ENCODE measurements at places on chromosomes 12 and 14. TPM values are rescaled to one million over a fixed set of nuclear protein-coding genes. Genes with fewer than 3 reads are reported as not detected.

DNA sequence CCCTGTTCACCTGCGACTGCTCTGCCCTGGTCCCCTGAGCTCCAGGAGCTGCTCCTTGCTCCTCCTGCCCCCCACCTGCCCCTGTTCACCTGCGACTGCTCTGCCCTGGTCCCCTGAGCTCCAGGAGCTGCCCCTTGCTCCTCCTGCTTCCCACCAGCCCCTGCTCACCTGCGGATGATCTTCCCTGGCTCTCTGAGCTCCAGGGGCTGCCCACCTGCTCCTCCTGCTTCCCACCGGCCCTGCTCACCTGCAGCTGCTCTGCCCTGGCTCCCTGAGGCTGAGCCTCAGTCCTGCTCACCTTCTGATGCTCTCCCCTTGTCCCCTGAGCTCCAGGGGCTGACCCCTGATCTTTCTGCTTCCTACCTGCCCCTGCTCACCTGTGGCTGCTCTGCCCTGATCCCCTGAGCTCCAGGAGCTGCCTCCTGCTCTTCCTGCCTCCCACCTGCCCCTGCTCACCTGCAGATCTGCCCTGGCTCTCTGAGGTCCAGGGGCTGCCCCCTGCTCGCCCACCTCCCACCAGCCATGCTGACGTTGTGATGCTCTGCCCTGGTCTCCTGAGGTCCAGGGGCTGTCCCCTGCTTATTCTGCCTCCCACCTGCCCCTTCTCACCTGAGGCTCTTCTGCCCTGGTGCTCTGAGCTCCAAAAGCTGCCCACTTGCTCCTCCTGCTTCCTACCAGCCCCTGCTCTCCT lies 219.2 kb downstream of the TMEM121 start:
- no peak for DNase-seq

ATN1 gene
- total RNA-seq: 41.5 TPM

GRCh38 chr12:21580748-21581516 lies 23.7 kb downstream of the GYS2 start:
- no peak for DNase-seq

JAG2 gene
- total RNA-seq: 57.1 TPM

DNA sequence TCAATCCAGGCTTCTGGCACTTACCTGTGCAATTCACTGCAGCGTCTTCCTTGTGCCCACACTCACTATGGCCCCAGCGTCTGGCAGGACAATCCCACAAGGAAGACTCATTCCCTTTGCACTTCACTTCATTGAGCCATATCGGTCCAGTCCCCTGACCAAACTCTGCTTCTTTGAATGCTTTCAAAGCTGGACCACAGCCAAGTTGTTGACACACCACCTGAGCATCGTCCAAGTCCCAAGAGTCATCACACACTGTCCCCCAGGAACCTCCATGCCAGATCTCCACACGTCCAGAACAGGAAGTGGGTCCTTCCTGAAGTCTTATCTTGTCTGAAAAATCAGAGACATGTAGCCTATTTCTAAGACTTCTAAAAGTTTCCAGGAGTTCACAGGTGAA lies 20.2 kb downstream of the CD163 start:
- DNase-seq: peak; percentile 7

Measured in PC-3 (cell line).